ENCODE measurements at places on chromosomes 7 and 10.

DNA sequence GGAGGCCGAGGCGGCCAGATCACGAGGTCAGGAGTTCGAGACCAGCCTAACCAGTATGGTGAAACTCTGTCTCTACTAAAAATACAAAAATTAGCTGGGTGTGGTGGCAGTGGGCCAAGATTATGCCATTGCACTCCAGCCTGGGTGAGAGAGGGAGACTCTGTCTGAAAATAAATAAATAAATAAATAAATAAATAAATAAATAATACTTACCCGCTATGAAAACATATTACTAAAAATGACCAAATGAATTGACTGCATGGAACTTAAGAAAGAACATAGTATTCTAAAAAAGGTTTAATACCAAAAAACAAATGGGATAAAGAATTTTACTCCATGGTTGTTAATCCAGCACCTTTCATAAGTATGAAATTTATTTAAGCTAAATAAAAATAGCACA is 305.0 kb downstream of the GATA3 start:
- no peak for DNase-seq

DNA sequence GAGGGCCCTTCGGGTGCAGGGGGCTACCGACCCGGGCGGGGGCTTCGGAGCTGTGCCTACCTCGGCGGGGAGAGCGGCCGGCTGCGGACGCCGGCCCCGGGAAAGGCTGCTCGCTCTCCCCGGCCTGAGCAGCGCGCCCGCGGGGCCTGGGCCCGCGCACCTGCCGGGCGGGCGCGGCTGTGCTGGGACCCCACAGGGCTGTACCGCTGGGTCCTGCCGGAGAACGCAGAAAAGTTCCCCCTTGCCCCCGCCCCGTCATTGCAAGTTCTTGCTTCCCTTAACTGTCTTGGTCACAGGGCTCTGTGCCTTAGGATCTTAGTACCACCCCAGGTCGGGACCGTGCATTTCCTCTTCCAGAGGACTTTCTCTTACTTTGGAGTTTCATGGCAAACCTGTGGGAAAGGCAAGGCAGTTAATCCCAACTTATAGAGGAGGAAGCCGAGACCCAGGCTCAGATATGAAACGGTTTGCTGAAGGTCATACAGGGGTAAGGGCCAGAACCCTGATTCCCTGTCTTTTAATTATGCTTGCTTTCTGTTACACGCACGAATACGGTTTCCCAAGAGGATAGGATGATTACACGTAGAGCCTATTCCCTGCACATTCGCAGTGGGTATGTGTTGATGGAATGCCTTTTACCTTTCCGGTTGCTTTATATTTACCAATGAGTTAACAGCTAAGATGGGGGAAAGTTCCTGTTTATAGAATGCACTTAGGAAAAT is 652 bp downstream of the PCGF5 start:
- DNase-seq = no peak

GRCh38 chr10:116007256-116007891 is 265.6 kb downstream of the GFRA1 start:
- DNase-seq = no peak

GRCh38 chr10:65751218-65751617 is 1174.6 kb upstream of the LRRTM3 start:
- no peak for DNase-seq

- DNase-seq = no peak
Measured at GRCh38 chr10:91002656-91003055, 81.8 kb upstream of the ANKRD1 start.

GRCh38 chr10:123553810-123554430 is 112.2 kb upstream of the GPR26 start:
- no peak for DNase-seq

DNA sequence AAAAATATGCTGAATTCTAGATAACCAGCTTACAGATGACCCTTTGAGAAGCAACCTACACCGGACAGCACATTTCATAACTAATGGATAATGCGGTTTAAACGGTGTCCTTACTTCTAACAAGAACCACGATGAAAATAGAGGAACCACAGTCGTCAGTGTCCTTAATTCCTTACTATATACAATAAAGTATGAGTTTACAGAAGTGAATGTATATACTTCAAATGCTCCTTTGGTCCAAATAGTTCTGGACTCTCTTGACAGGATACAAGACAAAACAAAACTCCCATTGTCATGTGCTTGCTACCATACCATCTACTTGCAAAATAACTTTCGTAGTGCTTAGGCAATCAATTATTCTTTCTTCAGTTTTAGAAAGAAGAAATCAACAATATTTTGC is 2.4 kb downstream of the NAMPT start:
- DNase-seq = no peak

- DNase-seq = no peak
Measured at GRCh38 chr7:155676052-155676451, 31.6 kb downstream of the RBM33 start.

Data from H1 (cell line).